GM04503 (cell line): ENCODE measurements at places on chromosomes 16 and 17.

- no peak for DNase-seq
These were observed 38.4 kb upstream of the IRF8 start for GRCh38 chr16:85860413-85861094.

DNA sequence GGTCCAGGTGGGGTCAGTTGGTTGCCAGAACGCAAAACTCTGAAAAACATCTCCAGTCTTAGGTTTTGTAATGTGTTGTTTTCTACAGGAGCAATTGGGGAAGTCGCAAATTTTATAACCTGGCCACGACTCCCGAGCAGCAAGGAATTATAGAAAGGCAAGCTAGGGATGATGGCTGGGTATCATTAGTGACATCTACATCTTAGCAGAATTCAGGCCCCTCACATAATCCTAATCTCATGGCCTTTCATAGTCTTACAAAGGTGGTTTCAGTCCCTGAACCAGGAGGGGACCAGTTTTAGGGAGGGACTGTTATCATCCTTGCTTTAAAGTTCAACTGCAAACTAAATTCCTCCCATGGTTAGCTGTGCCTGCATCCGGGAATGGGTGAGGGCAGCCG is 117.9 kb downstream of the RPTOR start:
- no peak for DNase-seq

DNA sequence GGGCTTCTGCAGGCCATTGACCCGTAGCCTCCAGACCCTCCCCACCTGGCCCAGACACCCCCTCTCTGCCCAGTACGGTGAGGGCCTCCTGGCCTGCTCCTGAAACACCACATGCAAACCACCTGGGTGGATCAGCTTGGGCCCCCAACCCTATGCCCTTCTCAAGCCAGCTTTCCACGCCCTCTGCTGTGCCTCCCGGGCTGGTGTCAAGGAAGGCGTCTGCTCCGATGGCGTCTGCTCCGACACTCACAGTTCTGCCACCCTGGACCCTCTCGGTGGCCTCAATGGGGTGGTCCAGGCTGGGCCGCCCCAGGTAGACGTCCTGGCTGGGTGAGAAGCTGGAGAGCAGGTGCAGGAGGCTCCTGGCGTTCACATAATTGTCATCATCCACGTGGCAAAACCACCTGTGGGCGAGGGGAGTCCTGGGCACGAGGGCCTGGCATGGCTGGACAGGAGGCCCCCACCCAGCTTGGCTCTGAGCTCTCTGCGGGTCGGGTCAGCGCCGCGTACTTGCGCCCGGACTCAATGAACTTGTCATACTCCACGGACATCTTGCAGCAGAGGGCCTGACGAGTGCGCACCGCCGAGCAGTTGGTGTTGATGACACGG is 1.4 kb downstream of the RFNG start:
- no peak for DNase-seq

- peak; percentile 92 for DNase-seq
These were observed 17.8 kb downstream of the SERPINF1 start for GRCh38 chr17:1779571-1780131.

- DNase-seq: no peak
These were observed 2.2 kb downstream of the MYO19 start for GRCh38 chr17:36532435-36532975.

DNA sequence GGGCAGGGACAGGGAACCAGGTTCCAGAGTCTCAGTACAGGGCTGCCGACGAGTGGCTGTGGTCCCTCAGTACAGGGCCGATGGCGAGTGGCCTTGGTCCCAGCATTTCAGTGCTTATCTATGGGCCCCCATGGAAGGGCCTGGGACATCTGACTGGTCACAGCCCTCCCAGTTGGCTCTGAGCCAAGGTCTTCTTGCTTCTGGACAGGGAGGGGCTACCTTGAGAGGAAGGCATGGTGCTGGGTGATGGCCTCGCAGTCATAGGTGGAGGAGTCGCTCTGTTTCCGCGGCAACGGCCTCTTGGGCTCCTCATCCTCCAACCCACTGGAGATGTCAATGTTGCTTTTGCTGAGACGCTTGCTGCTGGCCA is 32.5 kb downstream of the PIMREG start:
- no peak for DNase-seq

DNA sequence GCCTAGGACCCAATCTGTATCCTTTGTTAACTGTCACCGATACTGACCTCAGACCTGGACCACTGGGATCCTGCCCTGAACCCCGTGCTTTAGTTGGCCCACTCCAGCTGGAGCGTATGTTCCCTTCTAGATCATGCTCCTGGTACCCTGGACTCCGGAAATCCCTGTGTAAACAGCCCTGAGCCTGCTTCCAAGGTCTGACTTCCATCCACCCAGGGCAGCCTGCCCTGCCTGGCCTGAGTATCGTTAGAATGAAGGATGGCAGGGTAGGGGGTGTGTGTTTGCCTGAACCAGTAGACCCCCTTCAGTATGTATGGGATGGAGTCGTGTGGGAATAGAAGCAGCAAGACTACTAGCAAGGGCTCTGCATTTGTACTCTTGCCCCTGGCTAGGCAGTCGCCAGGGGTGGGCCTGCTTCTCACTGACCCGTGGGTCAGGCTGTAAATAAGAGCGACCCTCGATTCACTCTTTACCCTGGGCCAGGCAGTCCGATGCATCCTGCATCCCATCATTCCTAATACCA is 691 bp upstream of the TMEM98 start:
- no peak for DNase-seq

GRCh38 chr16:2296661-2297505 is 29.0 kb upstream of the RNPS1 start:
- no peak for DNase-seq

DNA sequence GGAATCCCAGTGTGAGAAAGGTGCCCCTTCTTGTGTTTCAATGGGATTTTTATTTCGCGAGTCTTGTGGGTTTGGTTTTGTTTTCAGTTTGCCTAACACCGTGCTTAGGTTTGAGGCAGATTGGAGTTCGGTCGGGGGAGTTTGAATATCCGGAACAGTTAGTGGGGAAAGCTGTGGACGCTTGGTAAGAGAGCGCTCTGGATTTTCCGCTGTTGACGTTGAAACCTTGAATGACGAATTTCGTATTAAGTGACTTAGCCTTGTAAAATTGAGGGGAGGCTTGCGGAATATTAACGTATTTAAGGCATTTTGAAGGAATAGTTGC is 567 bp downstream of the UBB start:
- no peak for DNase-seq

DNA sequence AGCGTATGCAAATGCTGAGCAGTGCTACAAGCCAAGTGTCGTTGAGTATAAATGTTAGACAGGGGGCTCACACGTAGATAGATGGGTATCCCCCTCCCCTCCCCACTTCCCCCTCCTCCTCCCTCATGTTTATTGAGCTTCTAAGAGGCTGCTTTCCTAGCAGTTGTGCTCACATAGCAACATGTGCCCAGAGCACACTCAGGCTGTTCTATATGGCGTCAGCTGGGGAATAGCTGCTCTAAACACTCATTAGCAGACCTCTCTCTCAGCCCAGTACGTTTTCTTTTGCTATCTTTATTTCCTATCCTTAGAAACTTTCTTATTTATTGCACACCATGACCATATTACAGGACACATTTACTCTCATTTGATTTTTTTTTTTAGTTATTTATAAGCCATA is 1.8 kb downstream of the KCNJ2 start:
- DNase-seq: no peak

DNA sequence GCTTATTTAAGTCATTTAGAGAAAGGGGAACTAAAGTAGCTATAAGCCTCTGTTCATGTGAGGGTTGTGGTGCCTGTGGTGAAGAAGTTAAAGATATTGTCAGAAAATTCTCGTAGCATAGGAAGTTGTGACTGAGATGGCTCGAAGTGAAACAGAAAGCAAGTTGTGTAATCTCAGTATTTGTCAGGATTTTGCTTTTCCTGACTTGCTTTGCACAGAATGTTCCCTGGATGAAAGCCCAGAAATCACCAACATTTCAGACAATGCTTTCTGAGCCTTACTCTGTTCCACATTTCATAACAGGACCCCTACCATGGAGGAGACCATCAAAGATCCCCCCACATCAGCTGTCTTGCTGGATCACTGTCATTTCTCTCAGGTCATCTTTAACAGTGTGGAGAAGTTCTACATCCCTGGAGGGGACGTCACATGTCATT is 10.6 kb downstream of the CALCOCO2 start:
- peak; percentile 51 for DNase-seq

- DNase-seq: no peak
These were observed at the start of gene NTN1 for GRCh38 chr17:9021158-9021991. NTN1 (plus strand) TSS chr17:9021510; CDS start chr17:9022374, 864 bp downstream.

DNA sequence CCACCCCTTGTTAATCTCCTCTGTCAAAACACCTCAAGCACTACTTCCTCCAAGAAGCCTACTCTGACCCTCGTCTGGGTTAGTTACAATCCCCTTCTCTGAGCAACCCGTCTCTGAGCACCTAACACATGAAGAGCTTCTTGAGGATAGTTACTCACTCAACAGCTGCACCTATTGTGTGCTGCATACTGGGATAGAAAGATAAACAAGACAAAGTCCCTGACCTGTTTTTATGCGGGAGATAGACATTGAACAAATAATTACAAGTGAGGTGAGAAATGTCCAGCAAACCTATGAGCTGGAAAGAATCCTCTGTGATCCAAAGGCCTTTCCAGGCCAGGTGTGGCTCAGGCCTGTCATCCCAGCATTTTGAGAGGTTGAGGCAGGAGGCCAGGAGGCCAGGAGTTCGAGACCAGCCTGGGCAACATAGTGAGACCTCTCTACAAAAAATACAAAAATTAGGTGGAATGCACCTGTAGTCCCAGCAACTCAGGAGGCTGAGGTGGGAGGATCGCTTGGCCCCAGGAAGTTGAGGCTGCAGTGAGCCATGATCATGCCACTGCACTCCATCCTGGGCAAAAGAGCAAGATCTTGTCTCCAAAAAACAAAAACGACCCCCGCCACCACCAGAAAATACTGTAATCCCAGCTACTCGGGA is 5.5 kb upstream of the ZNF771 start:
- no peak for DNase-seq

DNA sequence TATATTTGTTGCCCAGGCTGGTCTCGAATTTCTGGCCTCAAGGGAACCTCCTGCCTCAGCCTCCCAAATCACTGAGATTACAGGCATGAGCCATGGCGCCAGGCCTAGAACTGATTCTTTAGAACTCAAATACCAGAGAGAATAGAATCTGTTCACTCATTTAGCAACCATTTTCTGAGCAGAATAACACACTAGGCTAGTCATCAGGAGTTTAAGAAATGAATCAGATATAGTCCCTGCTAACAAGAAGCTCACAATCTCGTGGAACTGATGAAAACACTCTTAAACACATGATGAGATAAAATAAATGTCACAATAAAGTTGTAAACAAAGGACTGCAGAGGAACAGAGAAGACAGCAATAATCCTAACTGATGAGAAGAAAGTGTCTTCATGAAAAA is 55.8 kb upstream of the ADCY9 start:
- peak; percentile 75 for DNase-seq

DNA sequence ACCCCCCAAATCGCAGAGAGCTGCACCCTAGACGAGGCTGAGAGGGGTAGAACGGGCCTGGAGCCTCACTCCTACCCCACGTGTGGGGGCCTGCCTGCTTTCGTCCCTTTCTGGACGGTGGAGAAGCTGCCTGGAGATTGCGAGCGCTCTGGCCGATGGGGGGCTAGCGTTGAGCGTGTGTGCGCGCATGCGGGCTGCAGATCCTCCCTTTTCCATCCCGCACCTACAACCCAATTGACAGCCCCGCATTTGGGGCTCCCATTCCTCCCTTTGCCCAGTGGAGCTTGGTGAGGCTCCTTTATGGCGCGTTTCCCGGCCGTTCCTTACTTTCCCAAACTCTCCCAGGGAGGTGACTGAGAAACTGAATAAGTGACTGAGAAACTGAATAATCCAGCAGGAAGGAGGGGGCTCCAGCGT is 907 bp upstream of the ESRP2 start:
- no peak for DNase-seq

GRCh38 chr17:10804546-10804945 is 647 bp upstream of the TMEM238L start:
- DNase-seq: no peak

- DNase-seq: peak; percentile 51
These were observed 314.5 kb downstream of the SEC14L1 start for GRCh38 chr17:77455111-77455890.

DNA sequence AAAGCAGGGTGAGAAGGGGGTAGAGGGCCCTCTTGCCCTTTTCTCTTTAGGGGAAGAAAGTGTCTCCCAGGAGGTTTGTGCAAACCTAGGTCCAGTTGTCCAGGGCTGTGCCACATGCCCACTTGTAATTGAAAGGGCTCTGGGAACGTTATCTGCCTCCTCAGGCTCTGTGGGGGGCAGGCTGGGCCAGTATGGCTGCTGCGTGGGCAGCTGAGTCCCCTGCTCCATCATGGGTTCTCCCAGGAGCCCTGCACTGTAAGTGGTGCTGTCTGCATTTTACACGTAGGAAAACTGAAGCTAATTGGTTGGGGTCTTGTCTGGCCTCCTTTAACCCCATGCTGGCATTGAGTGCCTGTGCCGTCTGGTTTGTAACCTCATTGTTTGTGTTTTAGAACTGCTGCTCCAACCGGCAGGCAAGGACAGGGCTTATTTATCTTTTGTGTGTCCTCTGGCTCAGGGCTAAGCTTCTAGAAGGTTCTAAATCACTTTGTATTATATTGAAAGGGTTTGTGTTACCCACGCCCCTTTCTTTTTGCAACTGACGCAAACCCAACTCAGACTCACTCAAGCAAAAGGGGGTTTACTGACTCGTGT is 117.7 kb upstream of the CIBAR2 start:
- no peak for DNase-seq
